Activated CD8-positive, alpha-beta T cell treated with anti-CD3 and anti-CD28 coated beads for 36 hours (primary cell): ENCODE measurements at places on chromosomes 2 and 18.

DNA sequence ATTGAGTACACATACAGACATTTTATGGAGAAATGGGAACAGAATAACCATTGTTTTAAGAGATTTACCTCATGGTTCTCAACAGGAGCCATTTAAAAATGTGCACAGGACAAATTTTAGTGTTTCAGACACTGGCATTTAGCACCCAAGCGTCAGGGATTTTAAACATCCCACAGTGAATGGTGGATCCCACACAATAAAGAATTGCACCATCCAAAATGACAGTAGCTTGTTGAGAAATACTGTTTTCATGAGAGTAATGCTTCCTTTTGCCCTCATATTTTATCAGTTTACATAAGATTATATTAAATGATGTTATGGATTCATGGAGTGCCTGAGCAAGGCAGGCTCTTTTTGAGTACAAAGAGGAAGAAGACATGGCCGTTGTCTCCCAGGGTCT, 54.0 kb downstream of the MFSD6 start:
- DNase-seq: no peak

GRCh38 chr2:68537809-68538208, 70.4 kb downstream of the APLF start:
- DNase-seq: no peak

GRCh38 chr2:216116418-216116817, 7.3 kb downstream of the XRCC5 start:
- no peak for DNase-seq

- no peak for DNase-seq
Observed at GRCh38 chr2:161088658-161089350, 71.4 kb upstream of the TANK start.

DNA sequence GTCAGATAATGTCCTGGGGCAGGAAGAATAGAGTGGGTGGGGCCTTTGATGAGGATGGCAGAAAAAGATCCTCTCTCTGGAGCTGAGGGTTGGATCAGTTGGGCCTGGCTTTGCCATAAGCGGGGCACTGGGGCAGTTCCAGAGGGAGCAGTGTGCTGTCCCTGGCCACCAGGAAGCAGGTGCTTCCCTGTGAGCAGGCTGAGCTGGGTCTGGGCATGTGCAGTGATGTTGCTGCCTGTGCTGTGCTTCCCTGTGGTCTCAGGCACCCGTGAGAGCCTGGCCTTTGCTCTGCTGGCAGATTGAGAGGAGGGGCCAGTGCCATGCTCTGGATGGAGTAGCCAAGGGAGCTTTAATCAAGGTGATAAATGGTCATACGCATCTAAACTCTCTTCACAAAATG, 14.6 kb upstream of the NPPC start:
- no peak for DNase-seq

- DNase-seq: no peak
Observed at GRCh38 chr2:11588228-11589110, 54.6 kb downstream of the GREB1 start.

- DNase-seq: no peak
Observed at GRCh38 chr2:30358842-30359241, 88.2 kb upstream of the LCLAT1 start.
